Bone marrow (tissue), 2 donors: ENCODE measurements at places on chromosomes 7 and 10.

DNA sequence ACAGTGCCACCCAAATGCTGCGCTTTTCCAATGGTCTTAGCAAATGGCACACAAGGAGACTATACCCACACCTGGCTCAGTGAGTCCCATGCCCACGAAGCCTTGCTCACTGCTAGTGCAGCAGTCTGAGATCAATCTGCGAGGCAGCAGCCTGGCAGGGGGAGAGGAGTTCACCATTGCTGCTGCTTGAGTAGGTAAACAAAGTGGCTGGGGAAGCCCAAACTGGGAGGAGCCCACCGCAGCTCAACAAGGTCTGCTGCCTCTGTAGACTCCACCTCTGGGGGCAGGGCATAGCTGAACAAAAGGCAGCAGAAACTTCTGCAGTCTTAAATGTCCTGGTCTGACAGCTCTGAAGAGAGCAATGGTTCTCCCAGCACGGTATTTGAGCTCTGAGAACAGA, 891.2 kb downstream of the PCDH15 start:
- no peak for DNase-seq

- no peak for DNase-seq
Measured at GRCh38 chr7:106165337-106165736, 53.2 kb upstream of the SYPL1 start.

- no peak for DNase-seq
Measured at GRCh38 chr7:375901-376305, 85.9 kb downstream of the FOXL3 start.

- DNase-seq, result no peak
Measured at GRCh38 chr10:35226507-35226906, 99.9 kb downstream of the CREM start.

- no peak for DNase-seq
Measured at GRCh38 chr7:128791121-128791971, at the start of gene CCDC136. Gene CCDC136, plus strand, starts transcription at chr7:128791968. Its CDS starts 444 bp downstream, at chr7:128792412.

DNA sequence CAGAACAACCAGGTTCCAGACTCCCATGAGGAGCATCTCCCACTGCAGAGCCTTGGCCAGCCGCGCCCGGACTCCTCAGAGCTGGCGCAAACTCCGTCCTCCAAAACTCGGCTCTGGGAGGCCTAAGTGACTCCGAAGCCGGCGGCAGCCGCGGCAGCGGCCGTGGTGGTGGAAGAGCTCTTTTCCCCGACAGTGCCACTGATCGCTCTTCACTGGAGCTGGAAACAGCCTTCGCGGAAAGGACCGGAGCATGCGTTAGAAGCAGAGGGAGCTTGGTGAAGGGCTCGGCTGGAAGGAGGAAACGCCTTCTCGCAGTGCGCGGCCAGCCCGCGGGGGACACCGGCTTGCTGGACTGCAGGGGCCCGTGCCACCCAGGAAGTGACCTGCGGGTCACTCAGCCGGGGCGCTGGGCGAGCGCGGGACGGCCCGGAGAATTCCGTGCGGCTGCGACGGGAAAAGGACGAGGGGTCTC, 5.0 kb upstream of the HOXA13 start:
- no peak for DNase-seq

- no peak for DNase-seq
Measured at GRCh38 chr10:117661316-117661715, 118.8 kb downstream of the EMX2 start.

- no peak for DNase-seq
Measured at GRCh38 chr7:17646253-17646956, 293.9 kb downstream of the SNX13 start.

GRCh38 chr7:121366852-121367431, 29.2 kb downstream of the FAM3C start:
- peak; percentile 41 for DNase-seq

DNA sequence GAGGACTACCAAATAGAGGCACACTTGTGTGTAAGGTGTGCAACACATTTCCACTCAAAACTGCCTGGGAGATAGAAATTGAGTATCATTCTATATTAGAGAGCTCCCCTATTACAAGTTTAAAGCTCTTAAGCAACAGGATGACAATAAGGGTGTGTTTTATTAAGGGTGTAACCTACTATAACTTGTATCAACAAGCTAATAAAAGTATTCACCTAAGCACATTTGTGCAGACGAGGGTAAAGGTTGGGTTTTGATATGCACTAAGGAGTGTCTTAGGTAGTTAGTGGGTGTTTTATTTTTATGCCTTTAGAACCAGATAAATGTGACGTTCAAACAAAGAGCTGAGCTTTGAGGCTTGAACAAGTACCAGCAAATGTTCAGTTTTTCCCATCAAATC, 2.8 kb upstream of the FAM53B start:
- no peak for DNase-seq

GRCh38 chr10:88680958-88681357, 16.7 kb downstream of the LIPF start:
- no peak for DNase-seq

DNA sequence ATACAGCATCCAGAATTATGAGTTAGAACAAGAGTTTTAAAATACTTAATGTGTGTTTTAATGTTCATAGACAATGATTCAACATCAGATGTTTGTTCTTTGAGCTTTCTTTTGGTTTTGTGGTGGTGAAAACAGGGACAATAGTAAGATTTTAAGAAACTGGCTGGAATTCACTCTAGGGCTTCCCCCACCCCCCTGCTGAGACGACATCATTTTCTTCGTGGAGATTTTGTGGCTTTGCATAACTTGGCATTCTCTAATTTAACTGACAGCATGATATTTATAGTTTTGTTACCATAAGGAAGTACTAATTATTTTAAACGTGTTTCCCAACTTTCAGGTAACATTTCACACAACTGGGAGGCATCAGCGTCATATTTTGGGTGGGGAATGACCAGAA, 184.1 kb downstream of the BICC1 start:
- DNase-seq, result no peak

GRCh38 chr7:5479941-5480517, 56.4 kb upstream of the TNRC18 start:
- DNase-seq, result no peak

DNA sequence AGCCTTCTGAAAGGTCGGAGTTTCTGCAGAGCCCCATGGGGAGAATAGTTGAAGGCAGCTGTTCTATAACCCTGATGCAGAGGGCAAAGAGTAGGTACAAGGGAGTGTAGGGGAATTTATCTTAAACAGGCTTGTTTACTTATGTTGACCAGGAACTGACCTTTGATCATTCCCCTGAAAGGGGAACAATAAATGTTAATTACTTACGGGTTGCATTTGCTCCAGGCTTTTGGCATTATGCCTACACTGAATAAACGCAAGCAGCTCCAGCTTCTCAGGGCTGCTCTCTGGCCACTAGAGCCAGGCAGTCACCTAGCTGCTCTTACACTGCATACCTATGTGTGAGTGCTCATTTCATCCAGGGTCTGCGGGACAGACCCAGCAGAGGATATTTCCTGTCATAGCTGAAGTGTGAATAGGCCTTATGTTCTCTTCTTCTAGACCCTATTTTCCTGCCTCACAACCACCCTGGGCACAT, 26.9 kb upstream of the ABCA13 start:
- DNase-seq, result no peak

- DNase-seq, result no peak
Measured at GRCh38 chr7:14761510-14762296, 140.8 kb downstream of the DGKB start.

GRCh38 chr7:96596120-96596826, 113.4 kb downstream of the SEM1 start:
- no peak for DNase-seq

DNA sequence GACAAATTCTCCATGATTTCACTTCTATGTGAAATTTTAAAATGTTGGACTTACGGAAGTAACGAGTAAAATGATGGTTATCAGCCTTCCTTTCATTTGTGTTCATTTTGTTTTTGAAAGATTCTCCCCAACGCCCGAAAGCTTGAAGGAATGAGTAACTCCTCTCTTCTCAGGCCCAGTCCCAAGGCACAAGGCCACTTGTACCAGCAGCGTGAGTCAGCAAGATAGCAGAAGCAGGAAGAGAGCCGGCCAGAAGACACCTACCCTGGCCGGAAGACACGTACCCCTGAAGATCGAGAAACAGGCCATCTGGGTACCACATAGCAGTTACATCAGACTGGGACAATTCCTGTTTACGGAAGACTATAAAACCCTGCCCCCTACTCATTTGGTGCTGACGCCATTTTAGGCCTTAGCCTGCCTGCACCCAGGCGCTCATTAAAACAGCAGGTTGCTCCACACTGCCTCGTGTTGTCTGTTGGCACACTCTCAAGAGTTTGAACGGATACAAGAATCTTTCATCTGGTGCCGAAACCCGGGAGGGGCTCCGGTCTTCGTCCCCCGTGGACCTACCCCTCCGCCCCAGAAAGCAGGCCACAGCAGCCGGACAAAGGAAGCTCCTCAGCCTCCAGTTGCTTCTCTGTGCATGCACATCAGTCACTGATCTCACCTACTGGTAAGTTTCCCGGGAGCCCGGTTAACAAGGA, 60.4 kb downstream of the LRRC17 start:
- DNase-seq, result no peak

DNA sequence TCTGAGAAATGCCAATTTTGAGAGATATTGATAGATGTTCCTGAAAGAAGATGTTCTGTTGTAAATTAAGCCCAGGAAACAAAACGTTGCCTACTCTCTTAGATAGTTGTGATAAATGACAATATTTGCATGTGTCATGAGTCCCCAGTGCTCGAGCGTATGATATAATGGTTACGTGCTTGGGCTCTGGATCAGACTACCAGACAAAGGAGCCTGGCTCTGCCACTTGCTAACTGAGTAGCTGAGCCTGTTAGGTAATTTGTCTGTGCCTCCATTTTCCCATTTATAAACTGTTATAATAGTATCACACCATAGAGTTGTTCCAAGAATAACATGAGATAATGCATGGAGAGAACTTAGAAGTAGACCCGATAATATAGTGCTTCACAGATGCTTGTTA, 1.8 kb downstream of the A1CF start:
- no peak for DNase-seq

GRCh38 chr10:121886997-121887622, 40.7 kb downstream of the ATE1 start:
- DNase-seq, result peak; percentile 38

- no peak for DNase-seq
Measured at GRCh38 chr7:117946151-117946633, 73.0 kb upstream of the CTTNBP2 start.

DNA sequence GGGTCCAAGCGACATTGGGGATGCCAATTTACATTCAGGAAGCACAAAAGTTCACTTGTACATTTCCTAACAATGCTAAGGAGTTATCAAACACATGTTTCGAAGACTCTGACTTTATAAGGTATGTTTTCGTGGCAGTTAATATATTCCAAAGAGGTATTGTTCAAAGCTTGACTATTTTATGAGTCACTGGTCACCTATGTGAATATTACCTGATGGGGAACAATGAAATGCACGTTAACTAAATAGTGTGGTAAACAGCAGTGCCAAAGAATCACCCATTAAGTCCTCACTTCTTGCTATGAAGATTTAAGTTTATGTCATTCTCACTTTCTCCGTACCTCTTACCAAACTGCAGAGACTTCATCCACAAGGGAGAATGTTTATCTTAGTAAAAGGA, 550.2 kb downstream of the SORCS1 start:
- no peak for DNase-seq

GRCh38 chr10:44974628-44975430, 3.8 kb downstream of the DEPP1 start:
- DNase-seq, result peak; percentile 44

DNA sequence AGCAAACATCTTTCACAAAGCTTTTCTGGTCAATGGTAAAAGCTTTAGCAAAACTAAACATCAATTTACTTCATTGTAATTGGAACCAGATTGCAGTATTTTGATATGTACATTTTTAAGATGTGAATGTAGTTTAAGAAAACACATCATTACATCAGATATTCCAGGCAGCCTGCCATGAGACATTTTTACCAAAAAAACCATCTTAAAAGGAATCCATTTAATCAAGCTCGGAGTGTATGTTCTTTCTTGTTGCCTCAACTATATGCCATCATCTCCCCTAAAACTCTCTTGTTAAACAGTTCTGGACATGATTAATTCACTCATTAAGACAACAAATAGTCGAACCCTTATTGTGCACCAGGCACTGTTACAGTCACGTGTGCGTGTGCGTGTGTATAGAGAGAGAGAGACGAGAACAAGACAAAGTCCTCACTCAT, 97.5 kb downstream of the UBE2H start:
- DNase-seq, result no peak

DNA sequence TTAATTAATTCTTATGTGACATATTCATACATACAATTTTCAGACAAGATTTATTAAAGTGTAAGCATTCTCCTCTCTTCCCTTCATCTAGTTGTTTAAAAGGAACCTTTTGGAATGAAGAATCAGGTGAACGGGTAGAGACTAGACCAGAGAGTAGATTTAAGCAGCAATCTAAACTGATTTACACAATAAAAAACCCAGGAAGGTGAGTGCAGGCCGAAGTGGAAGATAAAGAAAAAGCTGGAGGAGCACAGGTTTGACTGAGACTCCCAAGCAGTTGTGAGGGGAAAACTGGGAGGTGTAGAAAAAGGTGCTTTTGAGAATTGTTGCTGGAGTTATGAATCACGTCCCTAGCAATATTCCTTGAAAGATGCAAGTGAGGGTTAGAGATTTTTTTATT, 601.1 kb downstream of the SORCS1 start:
- no peak for DNase-seq

DNA sequence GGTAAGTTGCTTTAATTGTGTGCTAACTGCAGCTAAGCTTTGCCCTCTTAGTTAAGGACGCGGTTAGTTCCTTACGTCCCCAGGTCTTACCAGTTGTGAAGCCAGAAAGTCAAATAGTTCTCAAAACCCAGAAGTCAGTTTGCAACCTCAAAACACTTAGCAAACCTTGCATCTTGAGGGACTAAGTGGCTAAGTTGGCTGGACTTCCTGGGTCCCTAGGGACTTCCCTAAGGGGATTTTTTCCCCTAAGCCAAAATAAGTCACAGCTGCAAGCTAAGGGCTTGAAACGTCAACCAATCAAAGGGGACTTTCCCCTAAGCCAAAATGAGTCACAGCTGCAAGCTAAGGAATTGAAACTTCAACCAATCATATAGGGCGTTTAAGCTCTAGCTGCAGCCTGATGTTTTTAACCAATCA, 36.2 kb upstream of the HECW1 start:
- no peak for DNase-seq

DNA sequence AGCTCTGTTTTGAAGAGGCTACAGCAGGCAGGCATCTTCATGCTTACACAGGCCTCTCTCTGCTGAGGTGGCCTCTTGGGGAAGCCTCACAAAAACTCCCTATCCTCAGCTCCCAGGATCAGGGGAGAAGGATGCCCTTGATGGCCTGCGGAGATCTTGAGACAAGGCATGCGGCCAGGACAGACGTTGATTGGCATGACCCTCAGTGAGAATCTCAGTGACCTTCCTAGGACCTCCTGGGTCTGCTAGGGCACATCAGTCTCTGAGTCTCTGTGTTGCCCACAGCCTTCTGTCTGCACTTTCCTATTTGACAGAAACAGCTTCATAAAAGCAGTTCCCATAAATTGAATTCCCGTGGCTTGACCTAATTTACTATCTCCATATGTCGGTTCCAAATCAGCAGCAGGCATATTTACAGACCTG, 1005.8 kb upstream of the C7orf33 start:
- no peak for DNase-seq

GRCh38 chr10:113661332-113661731, 2.5 kb downstream of the NRAP start:
- DNase-seq, result no peak
